CD14-positive monocyte (primary cell): ENCODE measurements at places on chromosomes 16 and 17.

- no peak for DNase-seq
These were observed 52.5 kb downstream of the FTO start for GRCh38 chr16:53756275-53756996.

GRCh38 chr17:41917192-41917591 lies 1.6 kb downstream of the ACLY start:
- no peak for DNase-seq

DNA sequence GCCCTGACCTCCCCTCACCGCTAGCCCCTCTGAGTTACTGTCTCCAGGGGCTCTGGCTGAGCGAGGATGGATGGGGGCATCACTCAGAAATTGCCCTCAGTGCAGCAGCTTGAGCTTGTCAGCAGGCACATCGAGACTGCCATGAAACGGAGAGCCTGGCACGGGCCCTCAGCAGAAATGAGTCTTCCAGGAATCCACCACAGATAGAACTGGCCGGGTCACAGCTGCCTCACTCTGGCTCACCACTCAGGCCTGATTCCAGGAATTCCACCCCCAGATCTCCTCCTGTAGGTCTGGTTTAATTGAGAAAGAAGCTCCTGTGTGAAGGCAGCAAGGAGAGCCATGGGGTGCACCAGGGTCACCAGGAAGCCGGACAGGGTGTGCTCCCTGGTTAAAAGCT lies 85.5 kb downstream of the GSG1L start:
- no peak for DNase-seq

GRCh38 chr17:6162216-6162615 lies 92.0 kb downstream of the WSCD1 start:
- no peak for DNase-seq

DNA sequence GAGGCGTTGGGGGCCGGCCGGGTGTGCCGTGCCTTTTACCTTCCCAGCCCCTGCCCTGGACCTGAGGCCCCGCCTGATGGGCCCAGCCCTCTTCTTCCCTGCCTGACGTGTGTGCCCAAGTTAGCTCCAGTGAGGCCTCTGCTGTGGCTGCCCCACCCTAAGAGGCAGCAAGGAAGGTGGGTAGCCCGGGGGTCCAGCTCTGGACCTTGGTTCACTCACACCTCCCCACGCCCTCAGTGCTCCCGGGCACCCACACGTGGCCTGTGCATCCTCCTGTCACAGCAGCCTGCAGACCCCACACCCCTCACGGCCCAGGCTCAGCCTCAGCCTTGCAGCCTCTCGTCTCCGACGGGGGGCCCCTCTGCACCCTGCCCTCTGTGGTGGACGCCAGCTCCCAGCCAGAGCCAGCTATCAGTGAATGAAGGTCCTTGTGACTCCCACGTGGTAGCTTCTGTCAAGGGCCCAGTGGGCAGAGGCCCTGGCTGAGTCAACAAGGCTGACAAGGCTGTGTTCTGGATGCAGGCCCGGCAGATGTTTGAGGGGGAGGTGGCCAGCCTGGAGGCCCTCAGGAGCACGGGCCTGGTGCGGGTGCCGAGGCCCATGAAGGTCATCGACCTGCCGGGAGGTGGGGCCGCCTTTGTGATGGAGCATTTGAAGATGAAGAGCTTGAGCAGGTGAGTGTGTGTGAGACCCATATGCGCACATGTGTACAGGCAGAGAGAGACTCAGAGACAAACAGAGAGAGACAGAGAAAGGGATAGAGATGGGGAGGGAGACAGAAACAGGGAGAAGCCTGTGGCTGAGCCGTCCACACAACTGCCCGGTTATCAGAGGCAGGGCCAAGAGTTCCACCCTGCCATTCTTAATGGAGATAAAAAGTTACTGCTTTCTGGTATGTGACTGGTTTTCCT lies 2.8 kb downstream of the FN3K start:
- DNase-seq, result no peak

GRCh38 chr17:74309902-74310301 lies 16.1 kb upstream of the KIF19 start:
- DNase-seq, result no peak

DNA sequence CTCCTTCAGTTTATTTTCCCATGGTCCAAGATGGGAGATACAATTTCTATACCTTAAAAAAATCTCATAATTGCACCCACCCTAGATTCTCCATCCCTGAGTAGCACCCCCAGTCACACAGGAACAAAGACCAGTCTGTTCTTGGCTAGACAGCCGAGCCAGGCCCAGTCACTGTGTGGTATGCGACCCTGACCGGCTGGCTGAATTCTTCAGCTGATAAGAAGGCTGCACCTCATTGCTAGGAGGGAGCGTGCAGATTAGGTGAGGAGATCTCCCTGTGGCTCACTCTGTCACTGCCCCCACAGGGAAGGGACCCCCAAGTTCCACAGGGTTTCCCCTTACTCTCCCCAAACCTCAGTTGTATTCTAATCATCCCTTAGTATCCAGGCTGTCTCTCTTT lies 138.7 kb downstream of the SALL1 start:
- no peak for DNase-seq

GRCh38 chr17:75779987-75780889 lies 4.4 kb upstream of the UNK start:
- no peak for DNase-seq

DNA sequence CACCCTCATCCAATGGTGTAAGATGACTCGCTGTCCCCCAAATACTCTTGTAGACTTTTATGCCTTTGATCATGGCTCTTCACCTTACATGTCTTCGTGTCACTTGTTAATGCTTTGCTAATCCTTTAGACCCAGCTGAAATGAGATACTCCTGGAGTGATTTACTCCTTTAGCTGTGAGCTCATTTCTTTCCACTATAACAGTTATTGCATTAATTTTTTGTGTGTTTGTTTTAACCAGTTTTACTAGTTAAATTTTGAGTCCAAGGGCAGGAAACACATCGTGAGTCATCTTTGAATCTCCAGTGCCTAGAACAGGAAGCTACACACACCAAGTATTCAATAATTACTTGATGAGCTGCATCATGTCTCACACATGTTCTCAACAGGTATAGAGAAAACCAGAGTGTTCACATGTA lies 6.5 kb upstream of the CTCF start:
- peak; percentile 46 for DNase-seq

GRCh38 chr16:84606081-84606875 lies 11.6 kb downstream of the COTL1 start:
- peak; percentile 25 for DNase-seq

- DNase-seq, result no peak
These were observed 6.8 kb downstream of the DNASE1L2 start for GRCh38 chr16:2243031-2243528.

DNA sequence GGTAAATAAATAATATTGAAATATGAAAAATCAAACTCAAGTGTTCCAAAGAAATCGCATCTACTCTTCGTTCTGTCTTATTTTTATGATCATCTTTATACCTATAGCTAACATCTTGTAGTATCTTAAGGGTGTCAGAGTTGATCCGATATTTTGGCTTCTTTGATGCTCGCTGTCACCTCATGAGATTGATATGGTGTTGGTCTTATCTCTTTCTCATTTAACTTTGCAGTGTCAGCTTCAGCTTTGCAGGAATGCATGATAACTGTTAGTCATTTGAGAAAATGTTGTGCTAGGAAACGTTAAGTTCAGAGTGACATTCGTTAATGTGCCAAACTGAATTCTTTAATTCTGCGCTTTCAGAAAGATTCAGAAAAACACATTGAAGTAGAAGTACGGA lies 19.4 kb downstream of the NOL11 start:
- DNase-seq, result no peak

GRCh38 chr16:3997231-3997841 lies 116.8 kb upstream of the CREBBP start:
- DNase-seq, result no peak

GRCh38 chr16:29230671-29231096 lies 175.8 kb downstream of the NPIPB11 start:
- DNase-seq, result no peak

GRCh38 chr16:51538707-51539498 lies 387.8 kb upstream of the SALL1 start:
- DNase-seq, result no peak

- DNase-seq, result no peak
These were observed 90.3 kb downstream of the SNX29 start for GRCh38 chr16:12066823-12067222.

DNA sequence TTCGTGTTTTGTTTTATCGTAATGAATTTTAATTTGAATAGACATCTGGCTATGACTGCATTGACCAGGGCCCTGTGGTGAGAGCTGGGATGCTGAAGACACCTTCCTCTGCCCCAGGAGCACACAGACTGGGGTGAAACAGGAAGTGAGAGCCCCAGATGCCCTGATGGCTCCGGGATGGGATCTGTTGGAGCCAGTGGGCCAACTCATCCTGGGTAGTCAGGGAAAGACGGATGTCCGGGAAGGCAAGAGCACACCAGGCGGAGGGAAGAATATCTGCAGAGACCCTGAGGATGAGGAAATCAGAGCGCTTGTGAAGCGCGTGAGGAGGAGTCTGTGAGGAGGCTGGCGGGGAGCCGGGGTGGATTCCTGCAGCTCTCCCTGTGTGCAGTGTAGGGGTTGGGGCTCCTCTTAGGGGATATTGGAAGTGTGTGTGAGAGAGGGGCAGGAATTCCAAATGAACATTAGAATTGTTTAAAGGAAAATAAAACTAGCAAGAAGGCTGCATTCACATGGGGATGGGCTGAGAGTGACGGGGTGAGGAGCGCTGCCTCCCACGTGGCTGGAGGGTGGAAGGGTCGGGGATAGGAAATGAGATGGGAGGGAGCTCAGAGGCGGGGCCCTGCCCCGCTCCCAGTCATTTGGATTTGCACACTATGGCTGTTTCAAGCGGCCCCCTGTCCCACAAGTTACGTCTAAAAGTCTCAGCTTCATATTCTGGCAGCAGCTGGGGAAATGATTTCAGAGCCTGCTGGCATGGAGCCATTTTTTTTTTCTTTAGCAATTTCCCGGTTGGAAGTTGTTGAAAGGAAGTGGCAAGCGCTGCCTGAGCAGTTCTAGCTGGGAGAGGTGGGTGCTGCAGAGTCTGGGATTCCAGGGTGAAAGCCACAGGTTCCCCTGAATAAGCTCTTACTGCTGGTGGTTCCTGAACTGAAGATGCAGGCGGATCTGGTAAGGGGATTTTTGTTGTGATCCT lies 71.2 kb upstream of the LGALS9 start:
- peak; percentile 26 for DNase-seq

GRCh38 chr17:36503456-36504155 lies 17.1 kb downstream of the ZNHIT3 start:
- DNase-seq, result no peak

GRCh38 chr16:86199871-86200695 lies 301.1 kb downstream of the IRF8 start:
- DNase-seq, result no peak

DNA sequence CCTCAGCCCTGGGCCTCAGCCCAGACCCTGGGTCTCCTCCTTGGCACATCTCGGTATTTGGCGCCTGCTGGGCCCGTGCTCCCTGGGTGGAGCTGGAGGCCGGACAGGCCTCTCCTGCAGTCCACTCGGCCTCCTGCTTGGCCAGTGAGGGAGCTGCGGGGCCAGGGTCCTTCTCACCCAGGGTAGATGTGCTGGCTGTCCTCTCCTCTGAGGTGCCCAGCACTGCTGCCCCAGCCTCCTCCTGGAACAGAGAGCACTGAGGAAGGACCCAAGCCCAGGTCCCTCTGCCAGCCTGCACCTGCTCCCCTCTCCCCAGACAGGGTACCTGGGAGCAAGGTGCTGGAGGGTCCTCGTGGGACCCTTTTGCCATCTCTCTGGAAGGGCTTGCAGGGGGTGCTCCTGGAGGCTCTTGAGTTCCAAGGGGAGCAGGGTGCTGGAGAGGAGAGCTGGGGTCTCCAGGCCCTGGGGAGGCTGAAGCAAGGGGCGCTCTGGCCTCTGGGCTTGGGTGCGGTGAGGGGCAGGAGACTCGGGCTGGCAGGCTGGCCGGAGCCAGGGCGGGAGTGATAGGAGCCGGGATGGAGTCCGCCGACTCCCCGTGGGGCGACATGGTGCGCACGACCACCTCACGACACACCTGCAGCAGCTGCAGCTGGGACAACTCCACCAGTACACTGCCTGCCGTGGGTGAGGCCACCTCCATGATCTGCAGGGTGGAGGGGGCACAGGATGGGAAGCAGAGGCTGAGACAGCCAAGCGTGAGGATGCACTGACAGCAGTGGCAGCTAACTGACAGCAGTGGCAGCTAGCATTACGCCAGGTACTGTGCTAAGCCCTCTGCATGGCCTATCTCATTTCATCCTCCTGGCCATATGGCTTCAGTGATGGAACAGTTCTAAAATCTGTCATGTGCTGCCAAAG lies 17.8 kb downstream of the TSPOAP1 start:
- no peak for DNase-seq
